ENCODE measurements at places on chromosomes 12 and 14. TPM values are rescaled to one million over a fixed set of nuclear protein-coding genes. Genes with fewer than 3 reads are reported as not detected.

The RNF212B gene
- not detected for total RNA-seq

The CCDC196 gene
- total RNA-seq = not detected

The LRCOL1 gene
- not detected for total RNA-seq

The ABCD2 gene
- total RNA-seq = 0.25 TPM

The CDKN3 gene
- 33.4 TPM for total RNA-seq

The SLC11A2 gene
- 53.7 TPM for total RNA-seq

The SLC7A8 gene
- total RNA-seq = 11.7 TPM

The NEUROD4 gene
- not detected for total RNA-seq

The CCDC197 gene
- total RNA-seq = not detected

The GUCY2C gene
- total RNA-seq = not detected

The DYNC1H1 gene
- total RNA-seq = 376 TPM

The CAPZA3 gene
- not detected for total RNA-seq

The IL26 gene
- total RNA-seq = not detected

The BICD1 gene
- total RNA-seq = 7.7 TPM

The NPFF gene
- not detected for total RNA-seq

The TAS2R46 gene
- total RNA-seq = 4.7 TPM

The SRRM4 gene
- total RNA-seq = not detected

The SYCP3 gene
- 0.18 TPM for total RNA-seq

The KERA gene
- not detected for total RNA-seq

The ADCY6 gene
- total RNA-seq = 31.5 TPM
